ENCODE measurements at places on chromosomes 2 and 18. TPM values are rescaled to one million over a fixed set of nuclear protein-coding genes. Genes with fewer than 3 reads are reported as not detected.

The TMEM163 gene
- 0.22 TPM for total RNA-seq

The LHCGR gene
- 0.16 TPM for total RNA-seq

The FAM110C gene
- 3.3 TPM for total RNA-seq

The GAL3ST2 gene
- not detected for total RNA-seq

The PLB1 gene
- total RNA-seq: 2.4 TPM

The VWA3B gene
- total RNA-seq: 0.52 TPM

The CNGA3 gene
- not detected for total RNA-seq

The SPRED2 gene
- 18.9 TPM for total RNA-seq

The INPP5D gene
- total RNA-seq: 4.9 TPM

The CERS6 gene
- total RNA-seq: 68.9 TPM

The FAM237A gene
- not detected for total RNA-seq

The SATB2 gene
- total RNA-seq: 1.1 TPM

The RAPGEF4 gene
- total RNA-seq: 3.7 TPM

The TTN gene
- total RNA-seq: 2,803 TPM

The LIMS3 gene
- 5.7 TPM for total RNA-seq

The GCFC2 gene
- 9.6 TPM for total RNA-seq

The CABYR gene
- total RNA-seq: not detected

The SERPINB3 gene
- total RNA-seq: not detected

Measured in left ventricle myocardium inferior (tissue), 1 donor.